ENCODE measurements at places on chromosomes 3 and 15.

DNA sequence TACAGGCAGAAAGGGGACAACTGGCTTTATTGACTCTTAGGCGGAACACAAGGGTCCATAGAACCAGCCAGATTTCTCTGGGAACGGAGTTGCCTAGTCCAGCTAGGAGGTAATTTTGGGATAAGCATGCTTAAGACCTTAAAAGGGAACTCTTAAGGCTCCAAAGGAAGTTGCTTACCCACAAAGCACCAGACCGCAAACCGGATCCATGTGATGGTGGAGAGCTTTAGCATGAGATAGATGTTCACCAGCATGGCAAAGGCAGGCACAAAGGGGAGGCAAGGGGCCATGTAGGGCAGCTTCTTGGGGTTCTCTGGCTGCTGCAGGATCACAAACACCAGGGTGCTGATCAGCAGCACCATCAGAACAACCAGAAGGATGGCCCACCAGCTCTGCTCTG is 61.4 kb downstream of the CLDN11 start:
- DNase-seq: no peak

DNA sequence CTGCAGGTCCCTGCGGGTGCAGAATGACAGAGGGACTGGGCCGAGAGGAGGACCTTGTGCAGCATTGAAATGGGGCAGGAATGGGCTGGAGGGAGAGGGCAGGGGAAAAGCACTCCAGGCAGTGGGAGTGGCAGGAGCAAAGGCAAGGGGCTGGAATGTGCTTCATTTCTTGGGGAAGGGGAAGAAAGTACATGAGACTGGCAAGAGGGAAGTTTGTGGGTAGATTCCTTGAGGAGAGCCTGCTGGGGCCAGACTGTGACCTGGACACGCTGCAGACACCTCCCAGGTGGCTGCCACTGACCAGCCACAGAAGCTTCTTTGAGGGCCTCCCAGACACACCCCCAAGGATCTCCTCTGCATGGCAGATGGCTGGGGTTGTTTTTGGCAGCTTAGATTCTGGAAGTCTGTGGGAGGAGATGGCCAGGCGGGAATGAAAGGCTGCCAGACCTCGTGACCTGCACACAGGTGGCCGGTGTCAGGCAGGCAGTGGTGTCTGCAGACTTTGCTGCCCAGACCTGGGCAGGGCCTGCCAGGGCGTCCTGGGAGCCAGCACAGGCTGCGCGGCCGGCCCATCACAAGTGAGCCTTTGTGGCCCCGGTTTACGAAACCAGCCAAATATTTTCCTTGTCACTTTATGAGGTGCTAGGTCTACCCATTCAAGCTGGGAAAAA is 53.1 kb downstream of the SPSB4 start:
- DNase-seq: no peak

DNA sequence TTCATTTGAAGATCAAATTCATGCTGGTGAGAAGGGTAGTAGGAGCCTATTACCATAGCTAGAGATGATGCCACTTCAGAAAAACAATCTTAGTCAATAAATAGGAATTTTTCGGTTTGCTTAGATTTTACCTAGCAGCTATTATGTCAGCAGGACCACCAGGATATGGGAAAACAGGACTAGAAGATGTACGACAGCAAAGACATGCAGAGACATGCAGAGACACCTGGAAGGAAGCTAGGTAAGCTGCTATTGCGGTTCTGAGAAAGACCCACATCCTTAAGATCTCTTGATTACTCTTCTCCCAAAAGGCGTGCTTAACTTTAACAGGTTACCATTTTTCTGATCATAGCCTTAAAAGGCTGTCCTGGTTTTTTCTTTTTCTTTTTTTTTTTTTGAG is 64.8 kb upstream of the THSD4 start:
- DNase-seq: no peak

- no peak for DNase-seq
Measured at GRCh38 chr3:33947272-33948195, 149.1 kb downstream of the PDCD6IP start.

DNA sequence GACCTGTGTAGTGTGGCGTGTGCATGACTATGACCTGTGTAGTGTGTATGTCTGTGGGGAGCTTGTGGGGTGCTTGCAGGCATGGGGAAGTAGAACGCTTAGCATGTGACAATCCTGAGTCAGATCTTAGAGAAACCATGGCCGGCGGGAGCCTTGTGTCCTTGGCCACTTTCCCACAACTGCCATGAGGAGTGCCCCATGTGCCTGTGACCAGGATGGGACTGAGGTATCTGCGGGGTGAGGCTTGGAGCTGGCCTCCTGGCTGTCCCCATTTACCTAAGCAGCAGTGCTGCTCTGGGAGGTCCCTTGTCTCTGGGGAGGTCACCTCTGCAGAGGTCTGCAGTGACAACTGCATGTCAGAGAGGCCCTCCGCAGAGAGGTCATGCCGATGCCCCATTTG is 23.6 kb downstream of the TRPM1 start:
- no peak for DNase-seq

DNA sequence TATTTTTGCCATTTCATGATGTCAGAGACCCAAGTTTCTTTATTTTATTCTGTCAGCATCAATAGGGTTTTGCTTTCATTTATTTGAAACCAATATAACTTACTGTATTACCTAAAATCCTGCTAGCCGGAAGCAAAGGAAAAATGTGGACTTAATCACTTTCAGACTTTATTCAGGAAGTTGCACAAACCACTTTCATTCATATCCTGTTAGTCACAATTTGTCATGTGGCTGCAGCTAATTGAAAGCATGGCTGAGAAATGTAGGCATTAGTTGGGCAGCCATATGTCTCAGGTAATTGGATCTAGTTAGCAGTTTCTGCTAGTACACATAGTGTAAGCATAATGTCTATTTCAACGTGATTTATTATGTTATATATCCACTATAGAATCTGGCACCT is 462.3 kb upstream of the SGO1 start:
- DNase-seq: no peak

DNA sequence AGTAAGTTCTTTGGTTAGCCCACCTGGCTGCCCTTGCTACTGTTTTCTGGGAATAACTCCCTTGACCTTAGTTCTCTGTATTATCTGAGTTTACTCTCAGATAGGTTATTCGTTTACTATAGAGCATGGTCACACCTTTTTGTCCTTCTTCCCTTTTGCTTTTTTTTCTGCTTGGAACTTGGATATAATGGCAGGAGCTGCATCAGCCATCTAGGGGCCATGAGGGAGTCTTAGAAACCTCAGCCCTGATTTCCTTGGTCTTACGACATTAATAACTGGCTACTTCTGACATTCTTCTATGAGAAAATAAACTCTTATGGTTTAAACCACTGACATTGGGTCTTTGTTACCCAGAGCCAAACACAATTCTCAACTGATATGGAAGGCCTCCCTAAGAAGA is 3.4 kb upstream of the SLC51B start:
- no peak for DNase-seq

GRCh38 chr3:105959851-105960250 is 91.0 kb upstream of the CBLB start:
- no peak for DNase-seq

GRCh38 chr3:147420353-147421183 is 11.4 kb downstream of the ZIC1 start:
- DNase-seq: no peak

DNA sequence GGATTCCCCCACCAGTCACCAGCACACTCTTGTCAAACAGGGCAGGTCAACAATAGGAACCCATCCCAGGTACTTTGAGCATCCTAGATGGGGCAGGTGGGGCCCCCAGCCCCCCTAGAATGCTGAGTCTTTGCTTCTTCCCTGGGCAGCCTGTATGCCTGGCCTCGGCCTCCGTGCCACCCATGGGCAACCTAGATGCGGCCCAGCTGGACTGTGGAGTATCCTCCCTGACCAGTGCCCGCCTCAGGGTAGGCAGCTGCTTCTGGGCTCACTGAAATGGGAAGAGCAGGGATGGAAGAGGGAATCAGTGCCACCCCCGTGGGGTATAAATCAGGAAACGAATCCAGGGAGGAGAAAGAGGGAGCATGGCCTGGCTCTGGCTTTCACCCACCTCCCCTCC is 10.9 kb downstream of the DNAH1 start:
- DNase-seq: no peak

DNA sequence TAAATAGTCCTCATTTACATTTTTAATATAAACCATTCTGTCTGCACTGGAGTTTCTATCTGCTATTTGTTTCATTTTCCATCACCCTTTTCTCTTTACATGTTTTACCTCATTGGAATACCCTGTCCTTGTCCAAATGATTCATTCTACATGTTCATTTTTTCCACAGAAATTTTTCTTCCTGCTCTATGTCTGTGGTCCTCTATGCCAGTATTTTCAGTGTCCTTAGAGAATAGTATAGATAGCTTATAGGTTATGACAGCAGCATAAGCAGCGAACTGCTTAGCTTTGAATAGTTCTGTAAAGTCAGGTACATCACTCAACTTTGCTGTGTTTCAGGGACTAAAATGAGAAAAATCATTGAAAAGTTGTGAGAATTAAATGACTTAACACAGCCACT is 742.3 kb upstream of the CBLB start:
- DNase-seq: no peak

- no peak for DNase-seq
Measured at GRCh38 chr15:87707071-87707470, 549.5 kb downstream of the NTRK3 start.

- no peak for DNase-seq
Measured at GRCh38 chr15:75725006-75725718, 12.5 kb upstream of the CSPG4 start.

DNA sequence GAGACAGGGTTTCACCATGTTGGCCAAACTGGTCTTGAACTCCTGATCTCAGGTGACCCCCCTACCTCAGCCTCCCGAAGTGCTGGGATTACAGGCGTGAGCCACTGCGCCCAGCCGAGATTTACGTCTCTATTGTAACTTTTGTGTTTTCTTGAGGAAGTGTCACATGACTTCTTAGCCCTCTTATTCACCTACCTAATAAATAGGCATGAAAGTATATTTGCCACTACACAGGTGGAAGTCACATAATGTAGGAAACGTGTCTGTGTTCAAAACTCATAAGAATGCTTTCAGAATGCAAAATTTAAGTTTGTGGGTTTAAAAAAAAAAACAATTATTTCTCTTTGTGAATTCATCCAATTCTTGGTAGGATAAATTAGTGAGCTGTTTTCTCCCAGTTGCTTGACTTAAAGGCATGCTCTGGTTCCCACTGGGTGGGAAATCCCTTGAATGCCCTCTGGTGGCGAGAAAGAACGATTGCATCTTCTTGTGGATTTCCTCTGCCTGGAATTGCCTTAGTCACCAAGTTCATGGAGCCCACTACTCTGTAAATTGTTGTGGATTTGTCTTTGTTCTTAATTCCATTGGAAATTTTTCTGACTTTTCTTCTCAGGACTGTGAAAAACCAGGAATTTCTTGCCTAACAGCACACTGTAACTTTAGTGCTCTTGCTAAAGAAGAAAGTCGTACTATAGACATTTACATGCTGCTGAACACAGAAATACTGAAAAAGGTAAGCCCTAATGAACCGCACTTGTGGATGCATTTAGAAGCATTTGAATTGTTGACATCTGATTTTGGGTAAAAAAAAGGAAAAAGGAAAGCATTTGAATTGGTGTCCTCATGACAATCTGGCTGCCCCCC is 82.2 kb upstream of the CTDSPL start:
- DNase-seq: no peak

- no peak for DNase-seq
Measured at GRCh38 chr3:88984832-88985231, 122.6 kb upstream of the EPHA3 start.

DNA sequence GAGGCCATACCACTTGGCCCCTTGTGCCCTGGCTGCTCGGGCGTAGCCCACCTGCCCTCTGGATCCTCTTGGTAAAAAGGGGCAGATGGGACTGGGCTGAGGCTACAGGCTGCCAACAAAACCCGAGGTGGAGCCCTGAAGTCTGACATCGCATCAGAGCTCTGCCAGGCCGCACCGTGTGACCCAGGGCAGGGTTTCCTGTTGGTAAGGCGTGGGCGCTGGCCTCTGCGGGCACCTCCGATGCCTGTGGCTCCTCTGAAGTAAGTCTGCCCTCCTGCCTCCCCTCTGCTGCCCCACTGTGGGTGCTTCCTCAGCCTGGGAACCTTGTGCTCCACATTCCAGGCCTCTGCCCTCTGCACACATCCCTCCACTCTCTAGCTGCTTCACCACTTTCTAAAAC is 8.9 kb downstream of the CHDH start:
- no peak for DNase-seq

DNA sequence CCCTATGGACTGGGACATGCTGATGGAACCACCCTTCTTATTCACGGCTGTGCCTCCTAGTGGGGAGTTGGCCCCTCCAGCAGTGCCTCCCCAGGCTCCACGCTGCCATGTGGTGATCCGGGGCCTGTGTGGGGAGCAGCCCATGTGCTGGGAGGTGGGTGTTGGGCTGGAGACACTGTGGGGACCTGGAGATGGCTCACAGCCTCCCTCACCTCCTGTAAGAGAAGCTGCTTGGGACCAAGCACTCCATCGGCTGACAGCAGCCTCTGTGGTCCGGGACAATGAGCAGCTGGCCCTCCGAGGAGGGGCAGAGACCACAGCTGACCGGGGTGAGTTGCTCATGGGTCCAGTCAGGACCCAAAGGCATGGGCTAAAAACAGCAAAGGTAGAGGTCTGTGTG is 9.1 kb downstream of the ALG3 start:
- no peak for DNase-seq

DNA sequence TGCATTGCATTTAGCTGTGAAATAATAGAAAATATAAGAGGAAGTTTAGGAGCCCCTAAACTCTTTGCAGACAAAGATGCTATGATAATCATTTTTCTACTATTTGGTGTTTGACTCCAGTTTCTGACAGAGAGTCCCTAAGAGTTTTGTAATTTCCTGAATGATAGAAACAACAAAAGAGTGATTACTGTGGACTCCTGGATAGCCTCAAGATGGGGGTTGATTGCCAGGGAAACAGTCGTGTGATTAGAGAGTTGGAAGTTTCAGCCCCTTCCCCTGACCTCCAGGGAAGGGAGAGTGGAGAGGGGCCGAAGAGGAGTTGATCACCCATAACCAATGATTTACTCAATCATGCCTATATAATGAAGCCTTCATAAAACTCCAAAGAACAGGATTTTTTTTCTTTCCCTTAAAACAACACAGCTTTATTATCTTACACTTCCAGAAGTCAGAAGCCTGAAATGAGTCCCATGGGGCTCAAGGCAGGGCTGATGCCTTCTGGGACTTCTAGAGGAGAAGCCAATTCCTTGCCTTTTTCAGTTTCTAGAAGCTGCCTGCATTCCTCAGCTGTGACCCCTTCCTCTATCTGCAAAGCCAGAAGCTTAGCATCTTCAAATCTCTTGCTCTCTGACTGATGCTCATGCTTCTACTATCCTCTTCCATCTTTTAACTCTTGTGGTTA is 292.3 kb upstream of the ZPLD1 start:
- DNase-seq: no peak

DNA sequence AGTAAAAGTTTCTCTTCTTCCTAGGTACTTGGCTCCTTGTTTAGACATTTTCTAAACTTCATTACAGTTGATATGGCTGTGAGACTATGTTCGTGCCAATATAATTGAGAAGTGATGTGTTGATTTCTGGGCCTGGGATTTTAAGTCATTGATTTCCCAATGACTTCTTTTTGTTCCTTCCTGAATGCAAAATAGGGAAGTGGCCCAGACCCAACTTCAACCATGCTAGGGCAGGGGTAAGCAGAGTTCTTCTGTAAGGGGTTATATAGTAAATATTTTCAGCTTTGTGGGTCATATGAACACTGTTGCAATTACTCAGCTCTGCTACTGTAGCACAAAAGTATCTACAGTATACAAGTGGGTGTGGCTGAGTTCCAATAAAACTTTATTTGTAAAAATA is 320.1 kb upstream of the WNT5A start:
- DNase-seq: no peak

Data from NCI-H1417 treated with DMSO at 0.1 percent for 48 hours (cell line).